ENCODE measurements at places on chromosomes 5 and 9. TPM values are rescaled to one million over a fixed set of nuclear protein-coding genes. Genes with fewer than 3 reads are reported as not detected.
A peak's percentile ranks its signal among the peaks of the same experiment; 100 is the strongest.

DNA sequence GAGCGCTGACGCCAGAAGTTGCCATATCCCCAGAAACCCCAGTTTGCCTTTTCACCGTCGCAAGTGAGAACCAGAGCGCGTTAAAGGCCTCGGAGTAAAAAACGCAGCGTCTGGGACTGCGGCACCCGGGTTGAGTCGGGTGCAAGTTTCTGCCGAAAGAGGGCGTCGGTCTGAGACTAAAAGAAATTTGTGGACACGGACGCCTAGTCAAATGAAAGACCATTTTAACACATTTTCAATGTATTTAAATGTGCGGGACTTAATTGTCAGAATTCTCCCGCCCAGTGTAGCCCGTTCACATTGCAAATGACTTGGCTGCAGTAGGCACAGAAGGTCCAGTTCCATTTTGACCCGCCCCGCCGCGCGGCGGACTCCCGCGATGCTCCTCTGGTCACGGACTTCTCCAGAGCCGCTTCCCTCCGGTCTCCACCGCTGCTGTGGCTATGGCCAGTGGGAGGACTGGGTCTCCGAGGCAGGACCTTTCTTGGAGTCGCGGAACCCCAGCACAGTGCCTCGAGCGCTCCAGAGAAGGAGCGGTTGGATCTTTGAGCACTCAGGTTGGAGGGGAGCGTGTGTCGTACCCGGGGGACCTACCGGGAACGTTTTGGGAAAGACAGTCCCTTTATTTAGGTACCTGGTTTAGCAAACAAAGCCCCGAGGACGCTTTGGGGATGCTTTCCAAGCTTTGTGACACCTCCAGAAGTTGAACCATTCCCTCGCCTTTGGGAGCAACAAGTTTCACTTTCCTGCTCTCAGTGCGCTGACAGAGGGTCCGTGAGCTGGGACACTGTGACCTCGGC, 1.2 kb upstream of the NPR3 start:
- peak; percentile 61 for DNase-seq

TAF1L gene
- polyA plus RNA-seq, result not detected

DNA sequence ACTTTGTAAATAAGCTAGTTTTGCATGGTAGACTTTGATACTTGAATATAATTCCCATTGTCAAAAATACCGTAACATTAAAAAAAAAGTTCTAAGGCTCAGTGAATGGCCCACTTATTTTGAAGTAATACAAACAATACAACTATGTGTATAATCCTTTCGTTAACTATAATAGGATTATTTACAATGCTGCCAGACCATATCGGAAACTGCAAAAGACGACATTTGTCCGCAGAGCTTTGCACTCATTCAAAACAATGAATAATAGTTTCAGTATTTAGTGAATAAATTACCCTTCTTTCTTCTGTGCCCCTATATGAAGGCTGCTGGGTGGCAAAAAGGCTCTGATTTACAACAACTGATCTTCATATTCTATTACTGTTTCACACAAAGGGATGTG, 121.8 kb downstream of the DROSHA start:
- DNase-seq, result no peak

- DNase-seq, result peak; percentile 98
Measured at GRCh38 chr5:172772112-172772906, 1.3 kb upstream of the DUSP1 start.

ARSI gene
- not detected for polyA plus RNA-seq

GRCh38 chr9:136690806-136691261, 3.6 kb upstream of the AGPAT2 start:
- DNase-seq, result no peak

ECSCR gene
- not detected for polyA plus RNA-seq

DNA sequence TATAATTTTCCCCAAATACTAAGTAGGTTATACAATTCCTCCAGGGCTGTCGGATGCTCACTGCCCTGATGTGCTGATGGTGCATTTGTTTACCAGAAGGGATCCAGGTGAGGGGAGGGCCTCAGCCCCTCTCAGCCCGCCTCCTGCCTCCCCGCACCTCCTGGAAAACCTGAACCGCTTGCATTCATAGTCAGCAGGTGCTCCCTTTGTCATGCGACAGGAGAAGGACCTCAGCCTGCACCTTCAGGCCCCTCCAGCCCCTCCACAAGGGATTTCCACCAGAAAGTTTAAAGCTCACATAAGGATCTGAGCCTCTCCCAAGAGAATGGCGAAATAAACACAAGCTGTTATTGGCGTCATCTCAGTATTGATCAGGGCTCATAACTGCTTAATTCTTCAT, 36.5 kb upstream of the NTNG2 start:
- no peak for DNase-seq

Data from B cell (primary cell).